Stimulated activated CD8-positive, alpha-beta memory T cell treated with anti-CD3 and anti-CD28 coated beads, Interleukin-4, amount 100 ng/mL, for 24 hours (primary cell): ENCODE measurements at places on chromosomes 4 and X.

GRCh38 chrX:153245288-153245731 is 66.2 kb downstream of the MAGEA1 start:
- DNase-seq, result no peak

DNA sequence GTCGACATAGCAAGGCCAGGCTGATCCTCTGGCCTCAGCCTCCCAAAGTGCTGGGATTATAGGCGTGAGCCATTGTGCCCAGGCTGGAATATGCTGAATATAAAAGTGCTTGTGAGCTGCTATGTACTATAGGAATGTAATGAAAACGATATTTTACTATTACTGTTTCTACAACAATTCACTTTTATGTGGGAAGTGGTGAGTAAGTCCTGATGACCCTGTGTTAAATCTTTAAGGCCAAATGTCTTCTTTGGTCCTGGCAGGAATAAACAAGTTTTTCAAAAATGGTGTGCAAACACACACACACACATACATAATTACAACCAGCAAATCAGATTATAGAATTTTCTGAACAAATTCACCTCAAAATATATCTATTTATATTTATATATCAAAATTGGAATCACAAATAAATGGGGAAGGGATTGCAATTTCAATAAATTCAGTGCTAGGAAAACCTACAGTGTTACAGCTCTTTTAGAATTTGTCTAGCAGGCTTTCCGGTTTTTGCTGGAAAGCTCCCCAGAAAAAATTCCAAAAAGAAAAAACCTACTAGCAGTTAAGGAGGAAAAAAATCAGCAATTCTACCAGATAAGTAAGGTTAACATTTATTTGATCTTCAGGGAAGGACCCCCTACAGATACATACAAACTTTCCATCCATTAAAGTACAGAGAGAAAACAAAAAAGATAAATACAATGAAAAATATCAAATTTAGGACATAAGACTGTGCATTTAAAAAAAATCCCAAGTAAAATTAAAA is 17.9 kb downstream of the SMIM14 start:
- no peak for DNase-seq

DNA sequence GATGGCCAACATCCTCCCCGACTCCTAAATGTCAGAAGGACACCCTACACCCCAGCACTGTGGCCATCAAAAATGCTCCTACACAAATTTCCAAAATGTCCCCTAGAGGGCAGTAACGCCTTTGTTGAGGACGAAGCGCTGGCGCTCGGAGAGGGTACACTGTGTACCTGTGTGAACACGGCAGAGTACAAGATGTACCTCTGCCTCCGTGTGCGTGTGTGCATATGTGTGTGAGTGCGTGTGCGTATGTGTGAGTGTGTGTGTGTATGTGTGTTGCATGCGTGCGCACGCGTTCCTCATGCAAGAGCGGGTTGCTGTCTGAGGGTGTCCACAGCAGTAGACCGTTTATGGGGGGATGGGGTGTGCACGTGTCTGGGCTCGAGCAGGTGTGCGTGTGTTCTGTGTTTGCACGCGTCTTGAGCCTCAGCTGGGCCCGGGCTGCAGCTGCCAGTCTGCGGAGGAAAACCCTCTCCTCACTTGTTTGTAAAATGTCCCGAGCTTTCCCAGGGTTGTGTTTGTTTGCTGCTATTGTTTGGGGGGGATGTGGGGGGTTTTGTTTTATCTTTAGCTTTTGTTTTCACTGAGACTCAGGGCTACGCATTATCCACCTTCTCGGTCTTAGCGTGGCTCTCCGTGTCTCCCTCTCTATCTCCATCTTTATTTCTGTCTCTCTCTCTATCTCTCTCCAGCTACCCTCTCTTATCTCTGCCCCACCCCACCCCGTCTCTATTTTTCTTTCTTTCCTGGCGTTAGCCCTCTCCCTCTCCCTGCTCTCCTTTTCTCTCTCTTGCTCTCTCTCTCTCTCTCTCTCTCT is 10.4 kb upstream of the TSPYL2 start:
- DNase-seq, result peak; percentile 27

DNA sequence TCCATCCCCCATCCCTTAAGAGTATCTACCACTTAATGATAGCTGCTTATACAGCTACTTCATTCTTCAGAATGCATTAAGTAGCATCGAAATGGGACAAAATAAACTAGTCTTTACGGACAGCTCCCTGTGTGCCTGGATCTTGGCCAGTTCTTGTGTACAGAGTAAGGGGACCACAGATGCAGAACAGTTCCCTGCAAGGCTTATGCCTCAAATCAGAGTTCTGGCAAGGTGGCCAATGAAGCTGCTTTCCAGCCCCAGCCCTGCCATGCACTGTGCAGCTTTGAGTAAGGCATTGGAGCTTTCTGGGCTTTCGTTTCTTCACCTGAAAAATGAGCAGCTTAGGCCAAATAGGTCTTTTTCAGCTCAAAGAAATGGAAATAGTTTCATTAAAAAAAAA is 14.2 kb downstream of the CLNK start:
- no peak for DNase-seq

DNA sequence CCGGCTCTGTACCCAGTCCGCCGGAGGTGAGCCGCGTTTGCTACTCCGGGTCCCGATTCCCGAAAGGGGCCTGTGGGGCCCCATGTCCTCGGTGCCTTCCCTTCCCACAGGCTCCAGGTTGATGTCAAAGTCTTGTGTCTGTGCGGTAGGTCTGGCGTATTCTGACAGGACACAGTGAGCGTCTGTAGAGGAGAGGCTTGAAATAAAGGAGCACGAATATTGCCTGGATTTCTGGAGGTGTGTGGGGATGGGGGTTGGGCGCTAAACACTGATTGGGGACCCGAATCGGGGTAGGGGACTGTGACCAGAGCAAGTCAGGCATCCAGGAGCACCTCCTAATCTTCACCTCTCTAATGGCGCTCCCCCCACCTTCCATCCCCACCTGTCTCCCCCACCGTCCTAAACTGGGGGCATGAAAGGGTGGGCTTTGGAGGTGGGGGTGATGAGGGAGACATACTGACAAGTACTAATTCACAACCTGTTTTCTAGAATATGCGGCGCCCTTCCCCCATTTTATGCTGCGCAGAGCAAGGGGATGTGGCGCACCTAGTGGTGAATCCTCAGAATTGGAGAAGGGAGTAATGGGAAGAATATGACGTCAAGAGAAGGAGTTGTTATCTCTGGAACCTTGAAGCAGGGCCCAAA is 855 bp downstream of the GPRASP2 start:
- no peak for DNase-seq

DNA sequence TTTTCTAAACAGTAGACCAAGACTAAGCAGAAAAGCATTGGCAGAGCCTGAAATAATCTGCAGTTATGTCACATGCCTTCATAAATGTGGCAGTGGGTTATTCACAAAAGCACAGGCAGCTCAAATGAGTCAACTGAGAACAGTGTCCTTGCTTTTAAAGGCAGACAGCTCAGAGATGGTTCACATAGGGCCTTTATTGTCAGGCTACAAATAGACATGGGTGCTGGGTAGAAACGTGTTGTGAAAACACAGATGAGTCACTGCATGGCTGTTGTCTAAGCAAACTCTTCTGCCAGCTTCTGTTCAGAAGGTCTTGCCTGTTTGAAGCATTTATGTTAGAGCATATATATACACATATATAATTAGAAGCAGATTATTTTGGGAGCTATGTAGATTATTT is 118.0 kb downstream of the SLC4A4 start:
- DNase-seq, result no peak

GRCh38 chr4:69860521-69861298 is 765 bp upstream of the SULT1E1 start:
- DNase-seq, result no peak

GRCh38 chr4:10151182-10151581 is 34.6 kb upstream of the WDR1 start:
- no peak for DNase-seq

- DNase-seq, result no peak
These were observed 1420.1 kb upstream of the TENM3 start for GRCh38 chr4:180823108-180823507.

- no peak for DNase-seq
These were observed 79.8 kb downstream of the SPANXN3 start for GRCh38 chrX:143437439-143437838.

DNA sequence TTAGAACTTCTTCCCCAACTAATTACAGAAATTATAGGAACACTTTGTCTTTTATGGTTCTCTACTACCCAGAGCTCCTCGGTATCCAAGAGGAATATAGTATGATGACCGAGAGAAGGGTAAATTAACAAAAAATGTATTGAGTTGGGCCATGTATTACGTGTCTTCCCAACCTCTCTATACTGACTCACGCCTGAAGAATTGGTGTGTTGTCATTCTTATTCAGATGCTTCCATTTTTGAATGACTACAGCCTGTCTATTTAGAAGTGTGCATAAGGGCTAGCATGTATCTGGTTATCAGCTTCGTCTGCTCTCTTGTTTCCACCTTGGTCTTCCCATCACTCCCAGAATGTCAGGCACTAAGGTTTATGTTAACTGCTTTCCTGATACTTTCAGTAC is 24.5 kb upstream of the SCD5 start:
- DNase-seq, result no peak

DNA sequence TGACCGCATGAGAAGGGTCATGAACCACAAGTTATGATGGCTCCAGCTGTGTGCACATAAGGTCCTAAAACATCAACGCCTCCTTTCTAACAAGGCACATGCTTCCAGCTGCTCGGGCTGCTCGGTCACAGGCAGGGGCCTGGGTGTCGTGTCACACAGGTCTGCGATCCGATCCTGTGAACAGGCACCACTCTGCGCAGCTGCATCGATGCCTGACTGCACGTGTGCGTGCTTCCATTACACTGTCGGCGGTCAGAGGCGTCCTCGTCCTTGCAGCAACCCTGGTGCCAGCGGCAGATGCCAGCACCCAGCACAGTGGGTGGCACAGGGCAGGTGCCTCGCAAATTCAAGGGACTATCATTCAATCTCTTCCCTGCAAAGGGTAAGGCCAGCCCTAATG is 23.9 kb downstream of the ZFYVE28 start:
- DNase-seq, result no peak
